ENCODE measurements at places on chromosomes 2 and 18. TPM values are rescaled to one million over a fixed set of nuclear protein-coding genes. Genes with fewer than 3 reads are reported as not detected.

DNA sequence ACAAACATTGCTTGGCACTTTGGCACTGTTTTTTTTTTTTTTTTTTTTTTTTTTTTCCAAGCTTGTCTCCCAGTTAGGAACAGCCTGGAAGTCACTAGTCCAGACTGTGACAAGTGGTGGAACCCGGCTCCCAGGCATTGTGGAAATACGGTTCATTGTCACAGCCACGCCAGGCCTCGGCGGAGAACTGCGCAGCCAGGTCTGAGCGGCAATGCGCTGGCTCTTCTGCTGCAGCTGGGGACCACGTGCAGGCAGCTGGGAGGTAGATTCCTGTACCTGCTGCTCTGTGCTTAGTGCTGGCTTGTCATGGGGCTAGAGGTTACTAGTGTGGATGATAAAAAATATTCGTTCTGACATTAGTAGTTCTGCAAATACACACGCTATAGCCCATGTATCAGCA is 5.0 kb downstream of the NTSR2 start:
- DNase-seq: no peak

- DNase-seq: no peak
Observed at GRCh38 chr18:34760444-34760843, 50.3 kb downstream of the DTNA start.

- no peak for DNase-seq
Observed at GRCh38 chr2:177303939-177304338, 39.4 kb upstream of the NFE2L2 start.

DNA sequence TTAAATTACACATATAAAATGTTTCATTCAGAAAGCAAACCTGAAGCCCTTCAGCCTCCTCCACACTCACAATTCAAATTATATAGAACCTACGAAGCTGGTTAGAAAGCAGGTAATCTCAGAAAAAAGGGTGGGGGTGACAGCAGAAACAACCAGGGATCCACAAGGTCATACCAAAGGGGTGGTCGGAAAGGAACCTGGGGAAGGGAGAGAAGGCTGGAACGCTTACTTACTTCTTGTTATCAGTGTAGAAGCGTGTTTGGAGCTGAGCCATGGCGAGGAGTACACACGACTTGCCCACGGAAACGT is 316 bp downstream of the WDR12 start:
- DNase-seq: no peak

Gene PPP1CB
- polyA plus RNA-seq: 172 TPM

DNA sequence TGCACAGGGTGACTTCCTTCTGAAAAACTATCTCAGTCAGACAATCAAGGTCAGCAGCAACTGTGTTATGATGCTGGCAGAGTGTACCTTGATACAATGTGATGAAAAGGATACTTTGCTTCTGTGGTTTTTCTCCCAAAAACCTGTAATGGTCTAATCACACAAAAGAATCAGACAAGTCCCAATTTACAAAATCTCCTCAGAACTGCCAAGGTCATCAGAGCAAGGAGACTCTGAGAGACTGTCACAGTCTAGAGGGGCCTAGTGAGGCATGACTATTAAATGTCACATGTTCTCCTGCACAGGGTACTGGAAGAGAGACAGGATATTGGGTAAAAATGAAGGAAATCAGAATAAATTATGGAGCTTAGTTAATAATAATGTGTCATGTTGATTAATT is 185.4 kb downstream of the ST6GAL2 start:
- no peak for DNase-seq

All from hindlimb muscle (tissue), 1 donor.